ENCODE measurements at places on chromosomes 7 and 10.

DNA sequence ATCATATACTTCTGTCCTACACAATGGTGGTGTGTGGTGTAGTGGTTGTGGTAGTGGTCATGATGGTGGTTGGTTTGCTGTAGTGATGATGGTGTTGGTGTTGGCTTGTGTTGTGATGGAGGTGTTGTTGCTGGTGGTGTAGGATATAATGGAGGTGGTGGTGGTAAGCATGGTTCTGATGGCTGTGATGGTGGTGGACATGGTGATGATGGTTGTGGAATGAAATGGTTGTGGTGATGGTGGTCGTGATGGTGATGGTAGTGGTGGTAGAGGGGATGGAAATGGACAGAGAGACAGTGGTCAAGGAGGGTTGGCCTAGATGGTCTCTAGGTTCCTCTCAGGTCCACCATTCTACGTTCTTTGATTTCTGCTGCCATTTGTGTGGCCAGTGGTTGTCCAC, 44.7 kb downstream of the FAM241B start:
- no peak for DNase-seq

- DNase-seq, result peak; percentile 69
Measured at GRCh38 chr10:124802313-124802675, 675 bp downstream of the ABRAXAS2 start.

GRCh38 chr10:91208642-91209041, 11.8 kb upstream of the PCGF5 start:
- no peak for DNase-seq

DNA sequence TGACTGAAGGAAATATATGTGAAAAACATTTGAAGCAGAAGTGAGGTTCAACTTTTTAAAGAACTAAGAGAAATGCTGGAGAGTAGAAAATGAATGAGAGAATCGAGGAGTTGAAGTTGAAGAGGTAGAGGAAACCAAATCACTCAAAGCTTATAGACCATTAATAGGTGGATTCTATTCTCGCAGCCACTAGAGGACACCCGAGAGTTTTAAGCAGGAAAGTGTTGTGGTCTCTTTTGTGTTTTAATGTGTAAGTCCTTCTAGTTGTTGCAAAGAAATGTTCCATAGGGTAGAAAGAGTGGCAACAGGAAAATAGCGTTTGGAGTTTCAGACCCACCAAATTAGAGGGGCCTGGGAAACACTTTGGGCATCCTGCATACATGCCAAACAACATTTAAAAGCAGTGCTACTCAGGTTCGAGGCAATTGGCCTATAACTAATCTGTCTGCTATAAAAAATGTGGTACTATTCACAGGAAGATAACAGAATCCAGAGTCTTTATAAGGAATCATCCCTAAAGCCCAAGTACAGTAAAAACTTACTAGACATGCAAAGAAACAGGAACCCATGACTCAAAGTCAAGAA, 75.3 kb upstream of the TAS2R16 start:
- no peak for DNase-seq

DNA sequence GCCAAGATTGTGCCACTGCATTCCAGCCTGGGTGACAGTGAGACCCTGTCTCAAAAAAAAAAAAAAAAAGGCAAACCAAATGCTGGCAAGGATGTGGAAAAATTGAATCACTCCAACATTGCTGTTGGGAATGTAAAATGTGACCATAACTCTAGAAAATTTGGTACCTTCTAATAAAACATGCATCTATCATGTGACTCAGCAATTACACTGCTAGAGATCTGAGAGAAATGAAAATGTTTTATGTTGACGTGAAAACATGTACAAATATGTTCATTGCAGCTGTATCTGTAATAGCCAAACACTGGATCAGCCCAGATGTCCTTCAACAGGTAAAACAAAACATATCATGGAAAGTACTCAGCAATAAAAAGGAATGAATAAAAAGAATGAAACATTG, 30.8 kb upstream of the SAR1A start:
- DNase-seq, result no peak

GRCh38 chr10:90723416-90724068, 134.3 kb downstream of the HTR7 start:
- DNase-seq, result no peak

DNA sequence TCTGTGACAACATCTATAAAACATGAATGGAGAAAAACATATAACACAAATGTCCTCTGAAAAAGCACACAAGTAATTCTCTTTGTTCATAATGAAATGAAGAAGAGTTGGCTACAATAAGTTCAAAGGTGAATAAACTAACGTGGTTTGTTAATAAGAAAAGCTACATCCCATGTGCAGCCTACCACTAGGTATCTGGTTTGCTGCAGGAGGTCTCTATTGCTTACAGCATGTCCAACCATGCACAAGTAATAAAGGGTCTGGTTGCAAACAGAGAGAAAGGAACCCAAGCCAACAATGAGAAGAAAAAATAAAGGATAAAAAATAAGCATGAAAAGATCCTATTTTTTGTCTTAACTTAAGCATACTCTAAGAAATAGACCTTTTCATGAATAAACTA, 139.2 kb downstream of the CHCHD3 start:
- DNase-seq, result no peak

- DNase-seq, result no peak
Measured at GRCh38 chr7:77531038-77531437, 6.1 kb upstream of the PTPN12 start.
